ENCODE measurements at places on chromosomes 13 and 19.
A peak's percentile ranks its signal among the peaks of the same experiment; 100 is the strongest.

GRCh38 chr13:39682788-39683187, 27.3 kb downstream of the COG6 start:
- DNase-seq = no peak

- DNase-seq = no peak
These were observed 502 bp downstream of the VRK3 start for GRCh38 chr19:50024719-50025021.

DNA sequence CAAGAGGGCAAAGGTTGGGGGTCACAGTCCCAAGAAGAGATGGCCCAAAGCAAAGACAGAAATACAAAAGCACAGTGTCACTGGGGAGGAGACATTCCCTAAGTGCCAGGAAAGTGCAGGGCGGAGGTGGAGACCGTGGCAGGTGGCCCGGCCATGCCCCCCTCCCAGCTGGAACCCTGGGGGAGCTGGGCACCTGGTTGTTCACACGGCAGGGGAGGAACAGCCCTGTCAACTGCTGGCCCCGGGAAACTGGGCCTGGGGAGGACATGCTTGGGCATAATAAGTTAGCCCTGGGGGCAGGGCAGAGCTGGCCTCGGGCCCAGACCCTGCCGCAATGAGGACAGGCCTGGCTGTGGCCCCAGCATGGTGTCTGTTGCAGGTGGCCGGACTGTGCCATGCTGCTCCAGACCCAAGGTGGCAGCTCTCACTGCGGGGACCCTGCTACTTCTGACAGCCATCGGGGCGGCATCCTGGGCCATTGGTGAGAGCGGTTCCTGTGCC, 7.4 kb downstream of the HPN start:
- no peak for DNase-seq

DNA sequence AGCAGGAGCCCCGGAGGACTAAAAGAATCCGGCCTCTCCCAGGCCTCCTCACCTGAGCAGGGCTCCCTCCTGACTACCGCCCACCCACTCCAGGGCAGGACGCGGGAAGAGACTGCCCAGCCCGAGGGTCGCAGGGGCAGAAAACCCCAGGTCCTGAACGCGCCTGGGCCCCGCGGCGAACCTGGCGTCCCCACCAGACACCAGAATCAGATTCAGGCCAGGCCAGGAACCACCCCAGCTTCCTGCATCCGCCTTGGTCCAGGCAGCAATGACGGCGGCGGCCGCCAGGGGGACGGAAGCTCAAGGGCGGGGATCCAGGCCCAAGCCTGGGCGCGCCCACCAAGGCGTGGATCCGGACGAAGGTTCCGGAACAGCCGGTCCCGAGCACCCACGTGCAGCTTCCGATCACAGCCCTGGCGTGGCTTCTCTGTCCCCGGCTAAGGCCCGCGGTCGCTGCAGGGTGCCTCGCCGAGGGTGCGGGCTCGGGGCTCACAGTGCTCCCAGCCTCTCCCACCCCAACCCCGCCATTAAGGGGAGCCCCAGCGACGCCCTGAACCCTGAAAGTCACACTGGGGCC, 3.6 kb downstream of the LGALS7 start:
- peak; percentile 85 for DNase-seq

GRCh38 chr13:84129966-84130365, 247.7 kb upstream of the SLITRK1 start:
- no peak for DNase-seq

GRCh38 chr13:53856573-53857195, 828.1 kb downstream of the OLFM4 start:
- DNase-seq = no peak

- DNase-seq = no peak
These were observed 20.9 kb upstream of the KLF2 start for GRCh38 chr19:16303755-16304154.

GRCh38 chr19:20315543-20315942, 148.5 kb downstream of the ZNF486 start:
- no peak for DNase-seq

GRCh38 chr13:102212729-102213128, 189.1 kb downstream of the FGF14 start:
- no peak for DNase-seq

- no peak for DNase-seq
These were observed 54.0 kb downstream of the ING1 start for GRCh38 chr13:110767476-110767875.

GRCh38 chr13:101624981-101625380, 172.5 kb downstream of the ITGBL1 start:
- no peak for DNase-seq

DNA sequence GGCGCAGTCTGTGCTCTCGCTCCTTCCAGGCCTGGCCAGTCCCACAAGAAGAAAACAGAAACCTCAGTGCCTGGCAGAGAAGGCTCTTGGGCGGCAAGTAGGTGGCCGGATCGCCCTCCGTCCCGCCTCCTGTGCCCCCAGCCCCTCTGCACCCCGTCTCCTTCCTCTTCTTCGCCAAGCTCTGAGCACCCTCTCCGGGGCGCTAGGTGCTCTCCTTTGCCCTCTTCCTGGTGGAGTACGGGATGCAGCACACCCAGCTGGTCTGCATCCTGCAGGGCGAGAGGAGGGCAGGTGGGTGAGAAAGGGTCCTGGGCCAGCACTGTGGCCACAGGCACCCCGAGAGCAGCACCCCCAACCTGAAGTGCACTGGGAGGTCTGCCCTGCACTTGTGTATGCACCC, 17.3 kb downstream of the C13orf46 start:
- DNase-seq = no peak

- DNase-seq = no peak
These were observed 1173.3 kb downstream of the PCDH17 start for GRCh38 chr13:58804832-58805231.

DNA sequence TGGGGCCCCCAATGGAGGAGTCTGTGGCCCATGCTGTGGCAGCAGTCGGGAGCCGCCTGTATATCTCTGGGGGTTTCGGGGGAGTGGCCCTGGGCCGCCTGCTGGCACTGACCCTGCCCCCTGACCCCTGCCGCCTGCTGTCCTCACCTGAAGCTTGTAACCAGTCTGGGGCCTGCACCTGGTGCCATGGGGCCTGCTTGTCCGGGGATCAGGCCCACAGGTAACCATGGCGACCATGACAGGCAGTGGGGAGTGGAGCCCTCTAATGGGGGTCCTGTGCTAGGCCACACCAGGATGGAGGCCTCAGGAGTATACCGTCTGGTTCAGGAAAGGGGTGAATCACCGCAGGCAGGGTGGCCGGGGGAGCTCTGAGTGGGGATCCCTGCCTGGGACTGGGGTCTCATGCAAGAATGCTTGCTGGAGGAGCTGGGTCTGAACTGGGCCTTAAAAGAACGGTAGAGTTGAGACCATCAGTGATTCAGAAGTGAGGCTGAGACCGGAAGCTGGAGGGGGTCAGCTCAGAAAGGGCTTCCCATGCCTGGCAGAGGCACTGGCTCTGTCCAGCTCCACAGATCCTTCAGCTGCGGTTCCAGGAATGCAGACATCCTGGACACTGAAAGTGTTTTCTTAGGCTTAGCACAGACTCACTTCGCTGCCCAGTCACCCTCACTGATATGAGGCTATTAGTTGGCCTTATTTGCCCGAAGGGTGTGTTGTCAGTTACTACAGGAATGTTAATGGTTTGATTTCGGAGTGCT, 29.1 kb downstream of the CNFN start:
- no peak for DNase-seq

- DNase-seq = no peak
These were observed 91.0 kb downstream of the FGF14 start for GRCh38 chr13:102310691-102311418.

GRCh38 chr19:21581646-21582240, 76.3 kb downstream of the ZNF429 start:
- DNase-seq = no peak

GRCh38 chr13:48949566-48950500, 25.9 kb upstream of the FNDC3A start:
- DNase-seq = no peak

DNA sequence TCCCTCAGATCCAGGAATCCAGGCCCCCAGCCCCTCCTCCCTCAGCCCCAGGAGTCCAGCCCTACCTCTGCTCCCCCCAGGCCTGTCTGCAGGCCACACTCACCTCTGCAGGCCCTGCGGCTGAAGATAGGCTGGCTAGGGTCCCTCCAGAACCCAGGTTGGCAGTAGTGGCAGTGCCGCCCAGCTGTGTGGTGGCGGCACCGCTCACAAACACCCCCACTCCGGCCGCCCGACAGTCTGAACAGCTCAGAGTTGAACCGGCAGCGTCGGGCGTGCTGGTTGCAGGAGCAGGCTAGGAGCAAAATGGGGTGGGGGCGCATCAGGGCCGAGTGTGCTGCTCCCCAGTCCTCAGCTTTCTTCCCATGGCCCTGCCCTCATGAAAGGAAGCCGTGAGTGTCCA, 8.3 kb downstream of the NTN5 start:
- DNase-seq = no peak

- no peak for DNase-seq
These were observed 16.3 kb downstream of the DOCK9 start for GRCh38 chr13:98961503-98962105.

- no peak for DNase-seq
These were observed 11.6 kb downstream of the WIZ start for GRCh38 chr19:15438124-15438496.

DNA sequence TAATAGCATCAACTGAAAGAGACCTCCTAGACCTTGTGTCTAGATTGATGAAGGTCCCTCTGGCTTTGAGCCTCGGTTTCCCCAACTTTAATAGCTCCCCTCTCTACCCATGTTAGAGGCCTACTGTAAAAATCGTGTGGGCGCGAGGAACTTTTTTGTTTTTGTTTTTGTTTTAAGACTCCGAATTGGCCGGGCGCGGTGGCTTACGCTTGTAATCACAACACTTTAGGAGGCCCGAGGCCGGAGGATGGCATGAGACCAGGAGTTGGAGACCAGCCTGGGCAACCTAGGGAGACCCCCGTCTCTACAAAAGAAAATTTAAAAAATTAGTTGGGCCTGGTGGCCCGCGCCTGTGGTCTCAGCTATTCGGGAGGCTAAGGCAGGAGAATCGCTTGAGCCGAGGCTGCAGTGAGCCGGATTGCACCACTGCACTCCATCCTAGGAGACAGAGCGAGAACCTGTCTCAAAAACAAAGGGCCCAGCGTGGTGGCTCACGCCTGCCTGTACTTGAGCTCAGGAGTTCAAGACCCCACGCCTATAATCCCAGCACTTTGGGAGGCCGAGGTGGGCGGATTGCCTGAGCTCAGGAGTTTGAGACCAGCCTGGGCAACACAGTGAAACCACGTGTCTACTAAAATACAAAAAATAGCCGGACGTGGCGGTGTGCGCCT, 858 bp upstream of the PPP6R1 start:
- no peak for DNase-seq

DNA sequence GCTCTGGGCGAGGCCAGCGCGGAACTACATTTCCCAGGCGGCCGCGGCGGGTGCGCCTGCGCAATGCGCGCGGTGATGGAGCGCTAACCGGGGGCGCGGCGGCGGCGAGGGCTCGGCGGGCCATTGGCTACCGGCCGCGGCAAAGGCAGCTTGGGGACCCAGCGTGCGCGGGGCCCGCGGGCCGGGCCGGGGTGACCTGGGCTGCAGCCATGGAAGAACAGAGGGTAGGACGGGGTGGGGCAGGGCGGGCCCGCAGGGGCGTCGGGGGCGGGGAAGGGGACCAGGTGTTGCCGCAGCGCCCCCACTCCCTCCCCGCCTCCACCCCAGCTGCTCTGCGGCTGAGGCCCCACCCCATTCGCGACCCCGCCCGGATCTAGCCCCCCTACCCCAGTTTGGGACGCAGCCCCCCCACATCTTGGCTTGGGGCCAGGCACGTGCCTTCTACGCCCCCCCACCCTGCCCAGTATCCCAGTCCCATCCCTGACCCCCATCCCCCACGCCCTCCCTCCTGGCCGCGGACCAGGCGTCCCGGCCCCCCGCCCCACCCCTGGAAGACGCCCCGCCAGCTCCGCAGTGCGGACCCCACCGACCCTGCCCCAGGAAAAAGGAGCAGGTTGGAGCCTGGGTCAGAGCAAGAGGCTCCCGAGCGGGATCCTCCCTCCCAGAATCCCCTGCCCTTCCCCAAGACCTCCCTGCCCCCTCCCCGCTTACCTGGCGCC, at the start of gene FSD1:
FSD1 (plus strand) TSS at position 61 of the 719 bp plus-strand sequence; CDS start at position 210, 149 bp downstream.
- peak; percentile 34 for DNase-seq

GRCh38 chr19:14107581-14108461, 9.7 kb downstream of the PRKACA start:
- no peak for DNase-seq

DNA sequence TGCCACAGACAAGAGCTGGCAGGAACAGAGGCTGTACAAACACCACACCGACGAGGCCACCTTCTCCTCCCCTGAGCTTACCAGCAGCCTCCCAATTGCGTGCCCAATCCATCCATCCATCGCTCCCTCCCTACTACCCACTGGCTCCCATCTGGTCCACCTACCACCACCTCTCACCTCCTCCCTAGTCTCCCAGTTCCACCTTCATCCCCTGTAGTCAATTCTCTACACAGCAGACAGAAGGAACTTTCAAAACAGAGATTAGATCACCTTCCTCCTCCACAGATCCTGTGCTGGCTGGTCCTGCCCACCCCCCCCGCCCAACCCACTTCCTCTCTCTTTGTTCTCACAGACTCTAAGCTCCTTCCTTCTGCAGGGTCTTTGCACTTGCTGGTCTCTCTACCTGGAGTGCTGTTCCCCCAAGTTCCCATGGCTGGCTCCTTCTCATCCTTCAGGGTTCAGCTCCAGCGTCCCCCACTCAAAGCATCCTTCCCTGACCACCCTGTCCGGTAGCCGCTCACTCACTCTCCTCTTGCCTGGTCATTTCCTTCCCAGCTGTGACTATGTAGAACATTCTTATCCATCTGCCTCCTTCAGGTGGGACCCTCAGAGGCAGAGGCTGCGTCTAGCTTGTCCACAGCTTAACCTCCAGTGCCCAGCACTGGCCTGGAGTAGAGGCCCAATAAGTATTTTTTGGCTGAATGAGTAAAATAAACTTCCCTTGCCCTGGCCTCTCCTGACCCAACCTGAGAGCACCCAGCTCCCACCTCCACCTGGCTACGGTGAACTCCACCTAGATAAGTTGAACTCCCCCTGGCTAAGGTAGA, 23.0 kb downstream of the PIN1 start:
- DNase-seq = no peak

DNA sequence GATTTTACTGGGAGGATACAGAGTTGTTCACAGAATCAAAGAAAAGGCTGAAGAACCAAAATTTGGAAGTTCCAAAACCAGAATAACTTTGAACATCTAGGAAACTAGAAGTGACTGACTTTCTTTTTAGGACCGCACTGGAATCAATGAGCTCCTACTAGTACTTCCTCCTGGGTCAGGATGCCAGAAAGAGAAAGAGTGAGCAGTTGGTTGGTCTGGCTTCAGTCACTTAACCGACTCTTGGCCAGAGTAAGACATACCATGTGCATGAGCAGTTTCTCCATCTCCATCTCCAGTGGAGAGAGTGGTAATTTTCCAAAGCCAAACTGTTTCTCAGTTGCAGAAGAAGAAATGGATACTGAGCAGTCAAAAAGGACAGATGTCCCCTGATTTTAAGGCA, 27.1 kb upstream of the MTUS2 start:
- no peak for DNase-seq

DNA sequence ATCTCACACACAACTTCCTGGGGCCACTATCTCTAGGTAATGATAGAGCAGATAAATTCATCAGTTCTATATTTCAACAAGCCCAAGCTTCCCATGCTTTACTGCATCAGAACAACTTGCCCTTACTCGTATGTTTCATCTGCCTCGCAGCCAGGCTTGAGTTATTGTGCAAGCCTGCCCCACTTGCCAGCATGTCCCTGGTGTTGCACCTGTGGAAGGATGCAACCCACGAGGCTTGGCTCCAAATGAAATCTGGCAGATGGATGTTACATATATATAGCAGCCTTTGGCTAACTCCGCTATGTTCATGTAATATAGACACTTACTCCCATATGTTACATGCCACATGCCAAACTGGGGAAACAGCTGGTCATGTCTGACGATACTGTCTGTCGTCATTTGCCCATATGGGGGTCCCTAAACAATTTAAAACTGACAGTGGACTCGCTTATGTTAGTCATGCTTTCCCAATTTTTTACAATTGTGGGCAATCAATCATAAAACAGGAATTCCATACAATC, 6.2 kb downstream of the ERVK3-1 start:
- no peak for DNase-seq

All from activated naive CD4-positive, alpha-beta T cell (primary cell).